ENCODE measurements at places on chromosomes 12 and 14.

DNA sequence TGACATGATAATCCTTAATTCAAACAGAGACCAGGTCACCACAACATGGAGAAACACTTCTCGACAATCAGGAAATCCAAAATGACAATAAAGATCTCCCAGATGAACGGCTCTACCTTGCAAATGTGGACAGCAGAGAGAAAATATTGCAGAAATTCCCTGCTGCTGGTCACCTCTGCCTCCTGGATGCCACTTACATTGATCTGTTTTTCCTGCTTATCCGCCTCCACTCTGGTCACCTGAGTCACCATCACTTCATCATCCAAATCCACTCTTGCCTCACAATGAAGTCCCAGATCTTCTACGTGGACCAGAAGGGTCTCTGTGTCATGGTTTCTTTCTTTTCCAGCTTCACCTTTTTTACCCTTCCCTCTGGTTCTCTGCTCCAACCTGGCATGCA is 21.1 kb downstream of the TTC9 start:
- DNase-seq = no peak

DNA sequence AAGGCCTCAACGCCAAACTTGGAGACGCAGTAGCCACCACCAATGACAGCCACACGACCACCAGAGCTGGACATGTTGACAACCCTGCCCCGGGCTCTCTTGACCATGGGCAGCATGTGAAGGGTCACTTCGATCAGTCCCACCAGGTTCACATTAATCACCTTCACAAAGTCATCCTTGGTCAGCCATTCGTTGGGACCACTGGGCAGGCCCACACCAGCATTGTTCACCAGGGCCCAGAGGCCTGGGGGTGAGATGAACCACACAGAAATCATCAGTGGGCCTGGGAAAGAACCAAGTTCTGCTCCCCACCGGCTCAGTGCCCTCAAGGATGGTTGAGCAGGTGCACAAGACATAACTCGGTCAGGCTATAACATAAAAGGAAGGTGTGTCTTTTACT is 4.0 kb downstream of the SDR9C7 start:
- DNase-seq = no peak

- no peak for DNase-seq
Observed at GRCh38 chr12:15372352-15372751, 50.0 kb downstream of the PTPRO start.

GRCh38 chr12:31321186-31321896 is 4.6 kb downstream of the SINHCAF start:
- no peak for DNase-seq

DNA sequence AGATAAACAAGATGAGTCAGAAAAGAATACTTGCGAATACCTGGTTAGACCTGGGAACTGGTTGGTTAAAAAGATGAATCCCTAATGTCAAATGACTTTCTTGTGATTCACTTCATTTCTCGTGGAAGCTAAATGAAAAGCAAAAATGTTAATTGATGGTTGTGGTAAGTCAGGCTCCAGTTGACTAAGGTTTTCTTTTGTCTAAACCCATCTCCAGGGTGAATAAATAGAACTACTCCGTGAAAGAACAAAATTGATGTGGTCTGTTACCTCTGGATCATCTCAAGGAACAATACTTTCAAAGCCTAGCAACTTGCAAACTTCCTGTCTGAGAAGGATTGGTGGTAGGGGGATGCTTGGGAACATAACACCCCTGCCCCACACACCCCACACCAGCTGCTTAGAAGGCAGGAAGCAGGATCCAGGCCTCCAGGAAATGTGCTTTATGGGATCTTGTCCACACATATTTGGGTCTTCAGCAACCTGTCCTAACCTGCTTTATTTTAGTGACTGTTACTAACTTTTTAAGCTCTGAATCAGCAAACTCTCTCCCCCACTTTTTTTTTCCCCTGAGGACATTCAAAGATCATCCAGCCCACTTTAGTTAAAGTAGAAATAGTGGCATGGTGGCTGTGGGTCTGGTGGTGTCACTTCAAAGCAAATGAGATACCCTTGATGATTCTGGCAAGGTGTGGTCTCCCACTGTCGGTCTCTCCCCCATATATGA is 60.4 kb upstream of the PTHLH start:
- no peak for DNase-seq

DNA sequence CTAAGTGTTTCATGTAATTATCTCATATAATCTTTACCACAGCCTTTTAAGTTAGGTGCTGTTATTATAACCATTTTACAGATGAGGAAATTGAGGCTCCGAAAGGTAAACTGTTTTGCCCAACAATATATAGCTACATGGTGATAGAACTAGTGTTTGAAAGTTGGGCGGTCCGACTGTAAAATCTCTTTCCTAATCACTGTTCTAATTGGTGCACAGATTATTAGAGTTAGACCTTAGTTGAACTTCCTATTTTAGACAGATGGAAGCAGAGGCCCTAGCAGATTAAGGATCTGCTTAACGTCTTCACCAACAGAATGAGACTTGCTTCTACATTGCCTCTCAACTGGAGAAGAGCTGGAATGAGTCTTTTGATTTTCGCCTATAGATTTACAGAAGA is 30.0 kb upstream of the DUSP6 start:
- DNase-seq = no peak

DNA sequence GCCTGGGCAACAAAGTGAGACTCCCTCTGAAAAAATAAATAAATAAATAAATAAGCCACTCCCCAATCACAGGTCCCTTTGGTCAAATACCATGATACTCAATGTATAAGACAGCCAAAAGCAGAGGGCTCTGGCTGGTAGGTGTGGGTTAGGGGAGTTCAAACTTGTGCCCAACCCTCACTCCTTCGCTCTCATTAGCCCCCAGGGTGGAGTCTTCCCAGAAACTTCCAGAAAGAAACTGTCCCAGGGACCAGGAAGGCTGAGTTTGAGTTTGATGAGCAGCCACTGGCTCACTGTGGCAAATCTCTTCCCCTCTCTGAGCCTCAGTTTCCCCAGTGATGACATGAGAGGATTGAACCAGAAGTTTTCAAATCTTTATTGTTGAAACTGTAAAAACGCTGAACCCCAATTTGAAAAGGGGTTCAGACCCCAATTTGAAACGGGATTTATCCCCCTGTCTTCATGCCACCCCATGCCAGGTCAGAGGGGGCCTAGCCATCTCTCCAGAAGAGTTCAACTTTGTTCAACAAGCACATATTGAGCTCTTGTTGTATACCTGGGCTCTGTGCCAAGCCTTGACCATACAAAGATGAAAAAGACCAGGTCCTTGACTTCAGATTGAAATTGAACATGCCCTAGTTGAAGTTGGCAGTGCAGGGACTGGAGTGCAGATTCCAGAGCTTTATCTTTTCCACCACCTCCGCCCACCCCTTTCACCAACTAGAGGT is 9.1 kb upstream of the FAM222A start:
- DNase-seq = no peak

- DNase-seq = no peak
Observed at GRCh38 chr14:52241087-52241793, 26.3 kb upstream of the PTGDR start.

GRCh38 chr14:95143808-95144620 is 13.3 kb downstream of the DICER1 start:
- DNase-seq = no peak

GRCh38 chr14:30005114-30005808 is 77.6 kb upstream of the PRKD1 start:
- peak; percentile 82 for DNase-seq

- no peak for DNase-seq
Observed at GRCh38 chr12:202081-202731, 11.8 kb downstream of the SLC6A12 start.

DNA sequence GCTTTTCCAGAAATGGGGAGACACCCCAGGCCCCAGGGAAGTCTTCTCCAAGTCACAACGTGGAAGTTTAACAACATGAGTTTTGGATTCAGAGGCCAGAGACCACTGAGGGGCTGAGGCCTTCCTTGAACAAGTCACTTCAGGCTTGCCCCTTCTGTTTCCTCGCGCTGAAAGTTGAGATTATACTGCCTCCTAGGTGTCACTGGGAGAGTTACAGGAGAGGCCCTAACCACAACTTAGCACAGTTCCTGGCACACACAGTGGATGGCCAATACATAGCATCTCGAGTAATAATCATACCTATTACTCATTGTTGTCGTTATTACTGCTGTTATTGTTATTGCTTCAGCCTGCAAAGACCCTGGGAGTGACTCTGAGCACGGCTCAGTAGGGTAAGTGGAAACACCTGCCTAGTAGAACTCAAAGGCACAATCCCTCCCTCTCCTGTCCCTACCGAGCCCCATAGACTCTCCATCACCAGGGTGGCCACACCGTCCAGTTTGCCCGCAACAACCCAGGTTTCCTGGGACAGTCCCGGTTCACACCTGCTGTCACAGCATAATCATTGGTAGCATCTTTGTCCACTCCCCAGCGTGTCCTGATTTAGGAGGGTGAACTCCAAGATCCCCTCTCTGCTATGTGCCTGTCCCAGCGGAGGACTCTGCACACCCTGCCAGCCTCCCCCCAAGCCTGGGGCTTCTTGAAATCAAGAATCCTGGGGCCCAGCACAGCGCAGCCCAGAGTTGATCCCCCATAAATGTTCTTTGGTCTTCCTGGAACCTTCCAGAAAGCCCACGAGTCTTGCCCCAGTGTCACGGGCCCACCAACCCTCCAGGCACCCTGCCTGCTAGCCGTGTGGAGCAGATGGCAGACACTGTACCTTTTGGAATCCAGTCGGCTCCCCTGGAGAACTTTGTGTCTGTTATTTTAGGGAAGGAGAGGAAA is 85.0 kb downstream of the SYNE3 start:
- DNase-seq = peak; percentile 55

DNA sequence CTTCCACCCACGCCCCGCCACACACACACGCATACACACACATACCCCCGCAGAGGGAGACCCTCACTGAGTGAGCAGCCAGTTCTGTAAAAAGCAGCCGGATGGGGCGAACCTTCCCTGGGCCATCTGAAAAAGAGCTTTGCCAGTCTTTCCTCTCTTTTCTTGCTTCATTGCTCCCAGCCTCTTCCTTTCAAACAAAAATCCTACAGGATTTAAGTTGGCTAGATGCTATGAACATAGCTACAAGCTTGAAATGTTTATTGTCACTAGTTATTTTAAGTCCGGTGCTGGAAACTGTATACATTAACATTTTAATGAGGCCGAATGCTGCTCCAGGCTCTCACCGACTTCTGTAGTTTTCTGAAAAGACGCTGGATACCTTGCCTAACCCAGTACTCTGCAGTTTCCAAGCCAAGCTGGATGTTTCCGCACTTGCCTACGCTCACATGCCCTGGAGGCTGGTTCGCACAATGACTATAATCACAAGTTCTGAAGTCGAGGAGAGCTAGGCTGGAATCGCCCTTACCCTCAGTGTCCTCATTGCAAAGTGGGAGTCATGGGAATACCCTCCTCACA is 39.2 kb downstream of the LTBP2 start:
- DNase-seq = no peak

DNA sequence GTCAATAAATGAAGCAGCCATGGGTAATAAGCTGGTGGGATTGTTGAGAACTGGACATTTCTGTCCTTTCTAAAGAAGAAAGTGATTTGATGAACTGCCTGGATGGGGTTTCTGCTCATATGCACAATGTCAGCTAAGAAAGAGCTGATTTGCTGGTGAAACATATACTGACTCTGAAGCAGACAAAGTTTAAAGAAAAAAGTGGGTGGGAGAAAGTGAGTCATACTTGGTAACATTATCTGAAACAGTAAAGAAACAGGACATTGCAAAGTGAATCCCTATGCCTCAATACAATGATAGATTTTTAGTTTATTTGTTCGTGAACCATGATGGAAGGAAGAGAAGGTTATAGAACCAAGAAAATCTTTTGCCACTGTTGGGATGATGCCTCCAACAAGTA is 95.6 kb upstream of the DNM1L start:
- no peak for DNase-seq
